ENCODE measurements at places on chromosomes 1 and 21. TPM values are rescaled to one million over a fixed set of nuclear protein-coding genes. Genes with fewer than 3 reads are reported as not detected.

BTBD8 gene
- total RNA-seq, result 2.4 TPM

KCNJ9 gene
- total RNA-seq, result not detected

A3GALT2 gene
- total RNA-seq, result not detected

- DNase-seq, result no peak
These were observed 4.0 kb downstream of the CFAP45 start for GRCh38 chr1:159895836-159896545.

DNA sequence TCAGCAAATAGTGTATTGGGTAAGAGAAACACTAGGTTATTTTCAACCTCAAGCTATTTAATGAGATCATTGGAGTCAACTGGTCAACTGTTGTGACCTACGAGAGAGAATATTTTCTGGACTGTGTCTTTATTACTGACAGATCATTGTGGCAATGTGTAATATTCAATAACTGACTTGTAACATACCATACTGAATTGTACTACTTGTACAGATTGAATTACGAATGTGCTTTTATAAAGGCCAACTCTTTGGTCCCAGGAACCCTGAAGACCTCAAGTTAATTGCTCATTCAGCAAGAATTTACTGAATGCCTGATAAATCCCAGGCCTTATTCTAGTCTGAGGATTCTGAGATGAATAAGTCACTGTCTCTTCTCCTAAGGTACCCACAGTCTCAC is 56.1 kb upstream of the CAMK1G start:
- no peak for DNase-seq

DNA sequence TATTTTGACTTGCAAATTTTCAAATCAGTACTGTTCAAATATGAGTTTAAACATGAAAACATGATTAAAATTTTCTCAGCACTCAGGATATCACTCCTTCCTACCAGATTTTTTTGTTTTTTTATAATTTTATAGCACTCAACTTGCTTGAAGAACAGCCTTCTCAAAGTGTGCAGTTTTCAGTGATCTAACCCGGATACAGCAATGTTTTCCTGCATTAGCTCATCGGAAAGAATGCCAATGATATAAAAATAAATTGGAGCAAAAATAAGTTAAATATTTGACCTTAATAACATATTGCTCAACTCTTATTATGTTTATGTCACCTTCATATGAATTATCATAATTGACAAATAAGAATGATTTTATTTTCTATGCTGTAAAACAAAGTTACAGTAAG is 766.8 kb downstream of the USP25 start:
- no peak for DNase-seq

All from glomerular endothelial cell (primary cell).